Prostate gland (tissue), 2 donors: ENCODE measurements at places on chromosomes 5 and 9.

- peak; percentile 77 for DNase-seq
These were observed 10.4 kb downstream of the AMACR start for GRCh38 chr5:33997331-33997983.

DNA sequence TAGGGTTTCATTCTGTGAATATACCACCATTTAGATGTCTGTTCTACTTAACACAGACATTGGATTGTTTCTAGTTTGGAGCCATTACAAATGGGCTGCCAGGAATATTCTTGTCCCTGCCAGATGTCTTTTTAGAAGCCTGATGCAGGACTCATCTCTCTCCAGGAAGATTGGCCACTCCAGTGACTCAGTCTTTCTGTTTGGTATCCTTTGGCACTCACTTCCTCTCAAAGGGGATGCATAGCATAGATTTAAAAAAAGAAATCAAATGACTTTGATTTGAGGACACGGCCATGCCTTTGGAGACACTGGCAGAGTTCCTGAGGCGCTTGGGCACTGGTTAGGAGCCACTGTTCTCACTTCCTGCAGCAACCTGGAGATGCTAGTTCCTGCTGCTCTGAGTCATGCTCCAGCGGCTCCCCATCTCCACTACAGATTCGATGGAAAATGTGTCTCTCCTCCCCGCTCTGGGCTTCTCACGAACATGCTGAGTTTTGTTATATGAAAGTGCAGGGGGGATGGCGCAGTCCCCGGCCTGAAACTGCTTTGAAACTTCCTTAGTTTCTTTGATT lies 3.5 kb upstream of the ZNF366 start:
- DNase-seq: no peak

GRCh38 chr9:104633976-104634520 lies 16.0 kb upstream of the OR13C9 start:
- no peak for DNase-seq

DNA sequence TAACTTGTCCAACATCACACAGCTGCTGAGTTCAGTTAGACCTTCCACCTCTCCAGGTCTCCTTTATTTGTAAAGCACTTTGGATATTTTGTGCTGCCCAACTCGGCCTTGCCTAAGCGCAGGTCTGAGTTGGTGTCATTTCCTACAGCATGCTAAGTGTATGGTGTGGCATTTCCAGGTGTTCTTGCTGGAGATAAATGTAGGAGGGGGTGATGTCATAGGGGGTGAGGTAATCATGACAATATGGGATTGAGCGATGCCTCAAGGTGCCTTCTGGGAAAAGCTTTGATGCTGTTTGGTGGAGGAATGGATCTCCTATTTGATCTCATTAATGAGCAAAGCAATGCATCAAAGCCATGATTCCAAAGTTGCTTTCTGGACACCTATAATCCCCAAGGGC lies 32.3 kb upstream of the NEURL1B start:
- DNase-seq: no peak

DNA sequence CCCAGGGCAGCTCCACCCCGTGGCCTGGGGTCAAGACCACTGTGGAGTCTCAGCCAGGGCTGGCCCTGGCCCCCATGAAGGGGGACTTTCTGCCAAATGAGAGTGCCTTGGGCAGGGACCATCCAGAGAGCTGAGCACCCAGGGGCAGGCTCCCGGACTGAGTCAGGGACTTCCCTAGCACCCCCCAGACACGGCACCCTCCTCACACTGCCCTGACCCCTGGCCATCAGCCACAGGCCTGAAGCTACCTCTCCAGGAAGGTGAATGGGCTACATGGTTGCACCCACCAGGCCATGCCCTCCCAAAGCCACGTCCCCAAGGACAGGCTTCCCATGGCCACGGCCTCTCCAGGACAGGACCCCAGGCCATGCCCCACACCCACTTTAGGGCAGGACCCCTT lies 9.5 kb downstream of the CCDC187 start:
- DNase-seq: no peak
